ENCODE measurements at places on chromosomes 7 and 10.

DNA sequence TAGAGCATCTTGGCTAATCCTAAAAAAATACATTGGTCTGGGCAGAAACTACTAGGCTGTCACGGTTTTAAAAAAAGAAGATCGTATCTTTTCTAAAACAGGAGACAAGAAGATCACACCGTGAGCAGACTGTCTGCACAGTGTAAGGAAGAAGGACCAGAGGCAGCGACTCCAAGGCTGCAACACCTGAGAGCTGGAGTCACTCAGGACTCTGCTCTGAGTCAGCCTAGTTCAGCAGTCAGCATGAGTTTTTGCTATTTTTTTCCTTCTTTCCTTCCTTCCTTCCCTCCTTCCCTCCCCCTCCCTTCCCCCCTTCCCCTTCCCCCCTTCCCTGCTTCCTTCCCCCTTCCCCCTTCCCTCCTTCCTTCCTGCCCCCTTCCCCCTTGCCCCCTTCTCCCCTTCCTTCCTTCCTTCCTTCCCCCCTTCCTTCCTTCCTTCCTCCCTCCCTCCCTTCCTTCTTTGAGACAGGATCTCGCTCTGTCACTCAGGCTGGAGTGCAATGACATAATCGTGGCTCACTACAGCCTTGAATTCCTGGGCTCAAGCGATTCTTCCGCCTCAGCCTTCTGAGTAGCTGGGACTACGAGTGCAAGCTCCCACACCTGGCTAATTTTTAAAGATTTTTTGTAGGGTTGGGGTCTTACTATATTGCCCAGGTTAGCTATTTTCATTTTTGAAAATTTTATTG, 24.4 kb downstream of the BAG3 start:
- no peak for DNase-seq

GRCh38 chr10:115882021-115882420, 391.0 kb downstream of the GFRA1 start:
- DNase-seq: no peak

- no peak for DNase-seq
Measured at GRCh38 chr7:94741179-94741578, 85.2 kb upstream of the SGCE start.

DNA sequence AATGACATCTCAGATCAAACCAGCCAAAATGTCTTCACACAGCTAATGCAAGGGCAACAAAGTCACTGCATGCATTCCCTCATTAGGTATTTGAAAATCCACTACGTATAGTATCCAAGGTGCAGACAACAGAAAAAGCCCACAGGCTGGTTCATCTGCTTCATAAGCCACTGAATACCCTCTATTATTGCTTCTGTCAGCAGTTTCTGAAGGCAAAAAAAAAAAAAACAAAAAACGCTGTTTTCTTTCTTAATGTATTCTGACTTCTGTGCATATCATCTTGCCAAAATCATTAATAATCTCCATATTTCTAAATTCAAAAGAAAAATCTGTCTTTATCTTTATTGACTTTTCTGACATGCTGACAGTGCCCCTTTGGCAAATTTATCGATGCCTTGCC, 13.4 kb downstream of the CPVL start:
- DNase-seq: no peak

DNA sequence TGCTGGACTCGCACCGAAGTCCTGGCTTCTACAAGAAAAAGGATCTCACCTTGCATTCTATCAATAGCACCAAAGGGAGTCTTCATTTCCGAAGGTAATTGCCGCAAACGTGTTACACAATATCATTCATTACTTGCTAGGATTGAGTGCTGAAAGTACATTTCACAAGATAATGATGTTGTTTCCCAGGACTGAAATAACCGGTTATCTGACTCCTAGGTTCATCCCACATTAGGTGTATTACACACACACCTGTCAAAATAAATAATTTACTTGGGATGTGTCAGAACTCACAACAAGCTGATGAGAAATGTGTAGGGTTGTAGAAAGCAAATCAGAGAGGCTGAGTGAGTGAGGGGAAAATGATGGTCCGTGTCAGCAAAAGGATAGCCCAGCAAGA, 219.4 kb upstream of the RHOBTB1 start:
- DNase-seq: no peak

DNA sequence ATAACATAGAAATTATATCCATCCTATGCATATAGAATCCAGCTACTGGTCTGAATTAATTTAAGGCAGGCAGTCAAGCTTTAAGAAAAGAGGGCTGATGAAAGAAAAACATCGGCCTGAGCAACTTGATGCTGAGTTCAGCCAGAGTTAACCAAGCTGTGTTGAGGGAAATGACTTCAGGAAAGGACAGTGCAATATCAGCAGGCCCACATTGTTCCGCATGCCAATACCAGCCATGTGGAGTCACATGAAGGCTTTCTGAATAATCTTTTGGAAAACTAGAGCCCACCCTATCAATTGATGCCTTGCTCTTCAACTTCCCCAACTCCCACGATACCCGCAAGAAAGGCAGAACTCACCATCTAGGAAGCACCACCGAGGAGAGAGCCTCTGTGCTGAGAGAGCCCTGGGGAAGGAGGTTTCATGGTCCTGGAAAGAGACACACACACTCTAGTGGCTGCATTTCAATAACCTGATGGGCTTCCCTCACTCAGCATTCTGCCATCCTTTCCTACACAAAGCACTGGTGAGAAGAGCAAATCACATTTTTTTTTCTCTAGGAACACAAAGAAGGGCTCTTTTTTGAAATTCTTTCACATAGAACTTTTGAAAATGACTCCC, 125.8 kb upstream of the PTN start:
- no peak for DNase-seq

GRCh38 chr7:14690075-14690474, 212.5 kb downstream of the DGKB start:
- no peak for DNase-seq

GRCh38 chr10:19500959-19501358, 315.3 kb upstream of the PLXDC2 start:
- DNase-seq: no peak

DNA sequence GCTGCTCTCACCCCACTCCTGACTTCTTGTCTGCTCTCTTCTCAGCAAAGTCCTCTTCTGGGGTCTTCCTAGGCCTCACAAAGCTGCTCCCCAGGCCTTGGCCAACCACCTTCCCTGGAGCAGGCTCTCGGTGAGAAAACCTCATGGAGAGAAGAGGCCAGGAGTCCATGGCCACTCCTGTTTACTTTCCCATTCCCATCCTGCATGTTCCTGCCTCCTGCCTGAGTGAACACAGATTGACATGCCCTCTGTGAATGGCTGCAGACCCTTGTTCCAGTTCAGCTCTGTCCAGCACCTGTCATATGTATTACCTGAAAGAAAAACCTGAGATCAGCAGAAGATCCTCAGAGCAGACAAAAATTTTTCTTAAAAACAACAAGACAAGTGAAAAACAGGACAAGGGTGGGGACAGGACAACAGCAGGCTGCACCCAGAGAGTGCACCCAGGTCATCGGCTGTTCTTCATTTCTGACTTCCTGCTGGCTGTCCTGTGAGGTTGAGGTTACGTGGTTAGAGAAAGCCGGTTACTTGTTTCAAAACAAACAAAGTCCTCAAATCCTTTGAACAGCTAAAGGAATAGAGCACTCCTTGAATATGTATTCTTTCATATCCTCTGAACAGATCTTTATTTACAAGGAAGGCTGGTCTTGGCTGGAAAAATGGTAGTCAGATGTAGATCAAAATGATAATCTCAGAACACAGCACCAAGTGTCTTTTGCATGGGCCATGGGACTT, 34.0 kb upstream of the DLD start:
- no peak for DNase-seq

- DNase-seq: no peak
Measured at GRCh38 chr10:3534433-3534832, 250.6 kb downstream of the KLF6 start.

All from 8988T (cell line).